Stimulated activated CD8-positive, alpha-beta memory T cell treated with anti-CD3 and anti-CD28 coated beads, Interleukin-4, amount 100 ng/mL, for 1 hour (primary cell): ENCODE measurements at places on chromosomes 2 and 18.

DNA sequence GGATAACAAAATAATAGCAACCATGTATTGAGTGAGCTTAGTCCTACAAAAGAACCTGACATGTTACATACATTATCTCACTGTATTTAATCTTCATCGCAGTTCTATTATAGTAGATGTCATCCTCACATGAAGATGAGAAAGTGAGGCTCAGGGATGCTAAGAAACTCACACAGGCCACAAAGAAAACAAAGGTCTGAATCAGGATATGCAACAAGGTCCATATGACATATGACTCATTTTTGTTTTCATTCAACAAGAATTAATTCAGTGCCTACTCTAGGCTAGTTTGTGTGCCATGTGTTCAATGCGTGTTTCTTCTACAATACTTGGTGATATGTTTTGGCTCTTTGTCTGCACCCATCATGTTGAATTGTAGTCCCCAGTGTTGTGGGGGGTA, 219.7 kb upstream of the EPHA4 start:
- no peak for DNase-seq

GRCh38 chr2:101325425-101325824, 16.9 kb upstream of the RNF149 start:
- DNase-seq = no peak

DNA sequence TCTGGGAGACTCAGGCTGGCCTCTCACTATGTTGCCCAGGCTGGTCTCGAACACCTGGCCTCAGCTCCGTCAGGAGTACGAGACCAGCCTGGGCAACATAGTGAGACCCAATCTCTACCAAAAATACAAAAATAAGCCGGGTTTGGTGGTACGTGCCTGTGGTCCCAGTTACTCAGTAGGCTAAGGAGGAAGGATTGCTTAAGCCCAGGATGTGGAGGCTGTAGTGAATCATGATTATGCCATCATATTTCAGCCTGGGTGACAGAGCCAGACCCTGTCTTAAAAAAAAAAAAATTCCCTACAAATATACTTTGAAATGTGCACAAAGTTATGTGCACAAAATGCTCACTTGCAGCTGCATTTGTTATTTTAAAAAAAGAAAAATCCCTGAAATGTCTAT, 26.3 kb upstream of the AGAP1 start:
- DNase-seq = no peak

DNA sequence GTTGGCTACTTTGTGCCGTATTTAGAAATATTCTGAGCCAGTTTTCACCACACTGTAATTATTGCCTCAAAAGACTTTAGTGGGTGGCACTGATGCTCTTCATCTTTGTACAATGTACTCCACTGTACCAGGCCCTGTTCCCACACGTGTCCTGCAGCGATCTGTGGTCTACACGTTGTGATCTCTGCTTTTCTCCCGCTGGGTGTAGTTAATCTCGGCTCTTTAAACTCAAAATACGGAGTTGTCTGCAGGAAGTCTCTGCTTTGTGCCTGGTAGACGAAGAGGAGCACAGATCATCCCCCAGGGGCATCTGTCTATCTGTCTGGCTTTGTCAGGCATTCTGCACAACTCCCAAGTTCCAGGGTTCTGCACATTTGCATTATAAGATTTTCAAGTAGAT, 12.1 kb upstream of the GREB1 start:
- DNase-seq = no peak

DNA sequence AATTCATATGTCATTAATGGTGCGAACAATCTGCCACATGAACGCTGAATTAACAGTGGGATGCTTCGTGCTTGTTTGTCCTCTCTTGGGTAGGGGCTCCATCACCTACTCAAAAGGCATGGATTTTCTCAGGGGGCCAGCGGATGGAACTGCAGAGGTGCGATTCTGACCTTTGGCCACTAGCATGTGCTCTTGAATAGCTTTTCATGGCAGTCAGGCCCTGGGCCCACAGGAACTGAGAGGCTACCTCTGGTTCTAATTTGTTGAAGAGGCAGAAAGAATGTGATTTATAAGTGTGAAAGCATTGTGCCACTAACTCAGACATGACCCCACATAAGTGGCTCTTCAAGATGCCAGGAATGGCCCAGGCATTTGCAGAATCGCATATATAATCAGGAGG, 283.2 kb downstream of the INSIG2 start:
- DNase-seq = no peak

GRCh38 chr2:111219734-111220505, 99.2 kb downstream of the BCL2L11 start:
- DNase-seq = no peak
